ENCODE measurements at places on chromosomes 5 and 9.

DNA sequence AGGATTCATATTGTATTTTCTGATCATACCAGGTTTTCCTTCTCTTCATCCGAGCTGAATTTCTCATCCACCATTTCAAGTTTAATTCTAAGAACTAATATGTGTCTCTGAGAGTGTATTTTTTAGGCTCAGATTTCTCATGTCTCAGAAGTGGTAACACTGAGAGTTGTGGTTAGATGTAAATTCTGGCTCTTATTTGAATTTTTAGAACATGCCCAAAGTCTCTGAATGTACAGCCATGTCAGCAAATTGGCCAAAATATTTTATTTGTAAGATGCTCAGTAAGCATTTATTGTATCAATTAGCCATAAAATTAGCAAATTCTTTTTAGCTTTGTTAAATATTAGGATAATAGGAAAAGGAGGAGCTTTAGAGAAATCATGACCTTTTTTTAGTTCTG, 16.6 kb downstream of the SV2C start:
- no peak for DNase-seq

DNA sequence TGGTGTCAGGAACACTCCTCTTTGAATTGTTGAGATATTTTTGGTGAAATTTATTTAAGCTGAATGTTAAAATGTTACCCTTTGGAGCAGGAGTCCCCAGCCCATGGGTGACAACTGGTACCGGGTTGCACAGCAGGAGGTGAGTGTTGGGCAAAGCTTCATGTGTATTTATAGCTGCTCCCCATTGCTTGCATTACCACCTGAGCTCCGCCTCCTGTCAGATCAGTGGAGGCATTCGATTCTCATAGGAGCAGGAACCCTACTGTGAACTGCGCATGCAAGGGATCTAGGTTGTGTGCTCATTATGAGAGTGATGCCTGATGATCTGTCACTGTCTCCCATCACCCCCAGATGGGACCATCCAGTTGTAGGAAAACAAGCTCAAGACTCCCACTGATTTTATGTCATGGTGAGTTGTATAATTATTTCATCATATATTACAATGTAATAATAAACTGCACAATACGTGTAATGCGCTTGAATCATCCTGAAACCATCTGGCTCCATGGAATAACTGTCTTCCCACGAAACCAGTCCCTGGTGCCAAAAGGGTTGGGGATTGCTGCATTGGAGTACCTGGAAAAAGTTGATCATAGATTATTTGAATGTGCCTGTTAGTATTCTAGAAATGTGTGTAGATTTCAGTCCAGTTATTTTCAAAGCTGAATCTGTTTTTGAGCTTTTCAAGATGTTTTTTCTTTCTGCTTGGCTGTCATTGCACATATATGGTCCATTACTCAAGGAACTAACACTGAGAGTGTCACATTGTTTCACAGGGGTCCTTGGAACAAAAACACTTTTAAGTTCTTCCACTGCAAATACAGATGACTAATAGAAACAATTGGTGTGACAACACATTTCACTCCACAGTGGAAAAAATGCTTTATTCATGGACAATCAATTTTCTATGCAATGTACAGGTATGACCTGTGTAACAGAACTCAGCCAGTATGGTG, 104.6 kb upstream of the TNFAIP8 start:
- DNase-seq = no peak

DNA sequence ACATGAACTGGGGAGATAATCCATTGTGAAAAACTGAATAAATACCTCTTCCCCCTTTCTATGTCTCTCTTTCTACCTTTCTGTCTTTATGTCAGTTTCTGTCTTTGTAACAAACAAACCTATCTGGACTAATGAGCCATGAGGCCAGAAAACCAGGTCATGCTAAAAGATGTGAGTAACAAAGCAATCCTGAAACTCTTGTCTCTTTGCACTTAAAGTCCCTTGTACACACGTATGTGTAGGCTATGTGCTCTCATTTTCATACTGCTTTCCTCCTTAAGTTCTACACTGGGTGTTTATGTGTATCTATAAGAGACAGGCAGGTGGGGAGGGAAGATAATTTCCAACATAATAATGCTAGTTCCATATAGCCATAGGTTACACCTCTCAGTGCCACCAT, 123.8 kb upstream of the PTGER4 start:
- DNase-seq = no peak

DNA sequence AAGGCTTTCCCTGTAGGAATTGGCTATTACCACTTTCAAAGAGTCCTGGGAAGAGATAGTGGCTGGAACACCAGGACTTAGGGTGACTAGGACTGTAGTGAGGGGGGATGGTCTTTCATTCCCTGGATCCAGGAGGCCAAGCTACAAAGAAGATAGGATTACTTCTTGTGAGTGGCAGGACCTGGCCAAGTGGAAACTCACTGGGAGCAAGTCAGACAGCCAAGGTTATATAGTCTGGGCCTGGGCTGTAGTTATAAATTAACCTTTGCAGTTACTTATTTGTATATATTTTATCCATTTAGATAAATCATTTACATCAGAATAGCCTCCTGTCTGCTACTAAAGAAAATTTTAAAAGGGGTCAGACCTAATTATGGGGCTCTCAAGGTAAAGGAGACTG, 124.3 kb downstream of the TLR4 start:
- no peak for DNase-seq

DNA sequence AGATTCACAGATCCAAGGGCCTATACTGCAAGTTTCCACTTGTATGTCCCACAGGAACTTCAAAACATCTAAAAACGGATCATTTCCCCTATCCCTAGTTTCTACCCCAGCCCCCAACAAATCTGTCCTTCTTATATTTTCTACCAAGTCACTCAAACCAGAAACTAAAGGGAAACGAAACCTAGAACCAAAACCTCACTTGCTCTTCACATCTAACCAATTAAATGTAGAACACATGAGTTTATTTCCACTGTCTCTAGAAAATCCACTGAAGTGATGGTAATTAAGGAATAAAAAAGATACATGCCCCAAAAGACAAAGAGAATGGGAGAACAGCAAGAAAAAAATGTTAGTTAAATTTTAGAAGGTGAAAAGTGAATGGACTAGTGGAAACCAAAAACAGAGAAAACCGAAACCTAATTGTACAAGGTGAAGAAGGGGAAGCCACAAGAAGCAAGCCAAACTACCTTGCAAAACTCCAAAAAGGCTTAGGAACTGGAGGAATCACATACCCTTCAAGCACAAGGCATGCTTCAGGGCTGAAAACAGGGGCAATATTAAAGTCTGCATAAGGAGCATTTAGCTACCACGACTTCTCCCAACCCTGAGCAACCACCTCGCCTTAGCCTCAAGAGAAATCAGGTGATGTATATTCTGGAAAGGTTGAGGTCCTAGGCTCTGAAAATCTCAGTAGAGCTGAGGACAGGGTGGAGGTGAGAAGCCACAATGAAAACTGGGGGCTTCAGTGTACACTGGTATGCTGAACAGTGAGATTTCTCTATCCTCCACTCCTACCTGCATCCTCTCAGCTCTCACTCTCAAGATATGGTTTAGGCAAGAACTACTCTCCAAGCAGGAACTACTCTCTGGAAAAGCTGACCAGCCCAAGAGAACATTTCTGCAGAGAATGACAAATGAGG, 11.1 kb downstream of the SMU1 start:
- DNase-seq = no peak

DNA sequence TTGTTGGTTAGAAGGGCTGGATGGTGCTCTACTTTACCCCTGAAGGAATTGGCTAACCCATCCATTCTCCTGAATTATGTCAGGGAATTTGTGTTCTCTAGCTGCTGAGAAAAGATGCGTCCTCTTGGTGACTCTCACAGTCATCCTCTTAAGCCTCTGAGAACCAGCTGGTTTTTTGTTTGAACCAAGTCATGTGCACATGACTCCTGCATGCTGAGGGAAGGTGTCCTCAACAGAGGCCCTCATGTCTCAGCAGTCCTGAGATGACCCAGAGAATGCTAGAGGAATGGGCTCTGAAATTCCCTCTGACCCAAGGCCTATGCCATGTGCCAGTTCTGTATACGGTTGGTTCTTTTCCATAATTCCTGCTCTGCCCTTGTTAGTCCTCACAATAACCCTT, 10.4 kb upstream of the C5orf63 start:
- DNase-seq = no peak

DNA sequence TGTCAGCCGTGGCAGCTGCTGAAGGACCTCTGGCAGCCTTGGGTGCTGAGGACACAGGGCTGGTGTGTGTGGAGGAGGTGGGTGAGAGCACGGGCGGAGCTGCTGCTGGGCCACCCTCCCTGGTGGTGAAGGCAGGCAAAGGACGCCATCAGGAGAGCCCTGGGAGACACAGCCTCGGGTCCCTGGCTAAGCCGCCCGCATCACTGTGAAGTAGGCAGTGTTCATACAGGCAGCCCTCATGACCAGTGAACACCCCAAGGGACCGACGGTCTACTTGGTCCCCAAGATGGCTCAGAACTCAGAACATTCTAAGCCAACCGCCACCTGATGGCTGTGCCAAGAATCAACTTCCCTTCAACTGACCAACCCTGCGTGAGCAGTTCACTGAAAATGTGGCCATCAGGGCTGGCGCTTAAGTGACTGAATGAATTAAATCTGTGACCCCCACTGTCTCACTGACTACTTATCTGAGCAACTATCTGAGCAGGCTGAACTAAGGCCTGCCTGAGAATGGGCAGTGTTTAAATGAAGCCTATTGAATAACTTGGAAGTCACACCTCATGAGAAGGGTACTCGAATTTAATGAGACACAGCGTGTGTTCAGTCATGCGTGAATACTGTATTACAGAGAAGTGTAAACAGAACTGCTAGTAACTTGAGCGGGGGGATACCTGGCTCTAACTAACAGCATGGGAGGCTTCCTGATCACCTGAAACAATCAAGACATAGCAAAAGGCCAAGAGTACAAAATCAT, 54.7 kb upstream of the SIMC1 start:
- no peak for DNase-seq

DNA sequence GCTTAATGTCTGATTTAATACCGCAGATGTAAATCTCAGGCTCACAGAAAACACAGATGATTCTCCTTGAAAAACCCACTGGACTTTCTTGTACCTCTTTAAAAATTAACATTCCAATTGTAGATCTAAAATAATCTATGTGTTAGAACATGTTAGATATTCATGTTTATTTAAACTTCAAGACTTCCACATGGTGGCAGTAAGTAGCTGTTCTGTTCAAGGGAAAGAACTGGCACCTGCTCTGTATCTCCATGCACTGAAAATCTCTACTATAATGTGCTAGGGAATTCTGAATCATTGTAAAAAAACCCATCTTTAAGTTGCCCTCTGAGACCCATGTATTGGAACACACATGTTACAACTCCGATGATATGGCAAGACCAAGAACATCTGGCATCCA, 366.9 kb downstream of the DMRTA1 start:
- DNase-seq = no peak

DNA sequence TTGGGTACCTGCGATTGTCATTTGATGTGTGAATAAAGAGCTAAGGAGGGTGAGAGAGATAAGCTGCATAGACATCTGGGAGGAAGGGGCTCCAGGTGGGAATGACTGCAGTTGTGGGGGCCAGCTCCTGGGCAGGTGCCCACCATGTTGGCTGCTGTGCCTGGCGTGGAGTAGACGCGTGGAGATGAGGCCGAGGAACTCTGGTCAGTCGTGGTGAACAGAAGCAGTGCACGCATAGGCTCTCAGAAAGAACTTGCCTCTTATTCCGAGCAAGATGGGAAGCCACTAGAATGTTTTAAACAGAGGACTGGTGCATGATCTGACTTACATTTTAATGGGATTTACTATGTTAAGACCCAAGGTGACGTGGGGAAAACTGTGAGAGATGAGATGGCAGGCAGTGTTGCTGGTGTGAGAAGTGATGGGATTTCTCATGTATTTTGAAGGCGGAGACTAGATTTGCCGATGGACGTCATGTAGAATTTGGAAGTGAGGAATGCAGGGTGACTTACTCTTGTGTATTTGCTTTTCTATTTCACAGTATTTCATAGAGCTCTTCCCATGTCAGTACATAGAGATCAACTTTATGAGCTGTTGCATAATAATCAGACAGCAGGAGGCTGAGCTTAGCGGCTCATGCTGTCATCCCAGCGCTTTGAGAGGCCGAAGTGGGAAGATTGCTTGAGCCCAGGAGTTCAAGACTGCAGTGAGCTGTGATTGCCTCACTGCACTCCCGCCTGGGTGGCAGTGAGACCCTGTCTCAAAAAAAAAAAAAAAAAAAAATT, 71.1 kb downstream of the EHMT1 start:
- no peak for DNase-seq

DNA sequence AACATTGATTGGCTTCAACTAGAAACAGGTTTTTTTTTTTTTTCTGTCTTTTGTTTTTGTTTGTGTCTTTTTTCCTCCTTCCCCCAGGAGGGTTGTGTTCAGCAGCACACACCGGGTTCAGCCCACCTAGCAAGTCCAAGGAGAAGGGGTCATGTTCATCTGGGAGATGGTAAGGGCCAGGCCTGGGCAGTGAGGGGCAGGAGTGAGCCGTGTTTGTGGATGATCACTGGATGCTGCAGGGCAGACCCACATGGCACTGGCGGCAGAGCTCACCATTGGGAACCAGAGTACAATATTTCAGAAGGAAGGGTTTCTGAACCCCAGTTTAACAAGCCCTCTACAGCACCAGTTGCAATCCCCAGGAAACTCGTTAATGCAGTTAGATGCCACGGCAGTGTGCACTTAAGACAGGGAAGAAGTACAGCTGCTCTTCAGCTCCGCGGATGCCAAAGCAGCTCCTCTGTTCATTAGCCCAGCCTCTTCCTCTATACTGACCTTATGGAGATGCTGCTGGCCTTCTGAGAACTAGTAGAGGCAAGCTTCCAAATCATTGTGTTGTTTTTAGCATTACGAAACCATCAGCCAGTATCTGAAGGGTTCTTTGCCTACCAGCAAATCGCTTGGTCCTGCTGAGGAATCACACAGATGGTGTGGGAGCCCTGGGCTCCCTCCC, 508.2 kb upstream of the WWC1 start:
- DNase-seq = peak; percentile 37

GRCh38 chr9:89821081-89821480, 216.3 kb downstream of the GADD45G start:
- DNase-seq = no peak

DNA sequence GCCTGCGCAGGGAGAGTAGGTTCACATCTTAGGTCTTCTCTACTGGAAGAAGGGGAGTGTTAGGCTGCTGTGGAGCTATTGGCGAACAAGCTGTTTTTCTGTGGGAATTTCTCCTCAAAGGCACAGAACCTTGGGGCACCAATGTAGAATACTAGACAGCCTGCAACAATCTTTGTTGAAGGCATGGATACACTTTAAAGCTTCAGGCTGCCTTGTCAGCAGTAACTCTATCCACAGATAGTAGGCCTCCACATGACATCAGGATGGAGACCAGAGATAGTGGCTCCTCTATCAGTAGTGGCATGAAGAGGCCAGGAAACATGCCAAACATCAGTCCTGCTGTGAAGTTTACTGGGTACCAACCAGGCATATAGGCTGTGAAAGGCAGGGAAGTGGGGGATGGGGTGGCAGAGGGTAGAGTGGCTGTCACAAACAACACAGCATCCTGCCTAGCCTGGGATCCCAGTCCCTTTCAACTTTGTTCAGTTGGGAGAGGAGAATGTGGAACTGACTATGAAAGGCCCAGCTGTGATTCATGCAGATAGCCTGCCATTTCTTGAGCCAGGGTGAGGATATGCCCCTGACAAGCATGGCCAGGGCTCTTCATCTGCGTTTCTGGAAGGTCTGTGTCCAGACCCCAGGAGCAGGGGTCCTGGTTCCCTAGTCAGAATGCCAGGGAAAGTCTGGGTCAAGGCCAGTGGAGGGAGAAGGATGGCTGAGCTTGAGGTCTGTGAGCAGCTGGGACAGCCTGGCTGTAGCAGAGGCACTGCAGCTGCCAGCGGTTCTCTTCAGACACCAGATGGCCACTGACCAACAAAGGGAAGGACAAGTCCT, 1.0 kb upstream of the HK3 start:
- DNase-seq = no peak

GRCh38 chr5:149893403-149893931, 51.1 kb downstream of the PDE6A start:
- no peak for DNase-seq

Data from aorta (tissue), 5 donors.